ENCODE measurements at places on chromosomes 12 and 14.

DNA sequence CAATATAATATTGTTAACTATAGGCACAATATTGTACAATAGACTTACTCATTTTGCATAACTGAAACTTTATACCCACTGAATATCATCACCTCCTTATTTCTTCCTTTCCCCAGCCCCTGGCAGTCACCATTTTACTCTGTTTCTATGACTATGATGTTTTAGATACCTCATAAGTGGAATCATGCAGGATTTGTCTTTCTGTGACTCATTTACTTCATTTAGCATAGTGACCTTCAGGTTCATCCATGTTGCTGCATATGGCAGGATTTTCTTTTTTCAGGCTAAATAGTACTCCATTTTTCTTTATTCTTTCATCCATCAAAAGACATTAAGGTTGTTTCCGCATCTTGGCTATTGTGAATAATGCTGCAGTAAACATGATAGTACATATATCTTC is 18.9 kb downstream of the USP15 start:
- DNase-seq = no peak

- DNase-seq = no peak
Measured at GRCh38 chr12:94180558-94181296, 32.4 kb downstream of the PLXNC1 start.

GRCh38 chr12:121224591-121224990 is 14.7 kb downstream of the P2RX4 start:
- DNase-seq = no peak

DNA sequence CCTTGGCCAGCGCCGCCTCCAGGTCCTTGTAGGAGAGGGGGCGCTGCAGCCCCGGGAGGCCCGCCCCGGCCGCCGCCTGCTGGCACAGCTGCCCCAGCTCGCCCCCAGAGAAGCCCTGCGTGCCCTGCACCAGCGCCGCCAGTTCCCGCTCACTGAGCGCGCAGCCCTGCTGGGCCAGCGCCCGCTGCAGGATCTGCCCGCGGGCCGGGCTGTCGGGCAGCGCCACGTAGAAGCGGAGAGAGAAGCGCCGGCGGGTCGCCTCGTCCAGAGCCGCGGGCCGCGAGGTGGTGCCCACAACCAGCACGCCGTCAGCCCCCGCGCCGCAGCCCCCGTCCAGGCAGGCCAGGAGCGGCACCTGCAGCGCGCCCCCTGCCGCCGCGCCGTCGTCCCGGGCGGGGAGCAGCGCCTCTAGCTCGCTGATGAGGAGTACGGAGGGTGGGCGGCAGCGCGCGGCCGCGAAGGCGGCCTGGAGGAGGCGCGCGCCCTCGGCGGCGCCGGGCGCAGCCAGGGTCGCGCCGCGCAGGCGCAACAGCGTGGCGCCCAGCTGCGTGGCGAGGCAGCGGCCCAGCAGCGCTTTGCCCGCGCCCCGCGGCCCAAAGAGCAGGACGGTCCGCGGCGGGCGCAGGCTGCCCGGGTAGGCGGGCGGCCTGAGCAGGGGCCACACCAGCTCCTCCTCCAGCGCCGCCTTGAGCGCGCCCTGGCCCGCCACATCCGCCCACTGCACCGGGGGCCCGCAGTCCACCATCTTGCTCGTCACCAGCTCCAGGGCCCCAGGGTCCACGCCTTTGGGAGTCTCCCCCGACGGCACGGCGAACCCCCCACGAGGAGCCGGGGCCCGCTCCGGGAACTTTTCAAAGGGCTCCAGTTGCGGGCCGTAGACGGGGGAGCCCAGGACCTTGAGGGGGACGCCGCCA is 27.7 kb downstream of the FIGNL2 start:
- no peak for DNase-seq

- DNase-seq = no peak
Measured at GRCh38 chr14:86683561-86683960, 1153.6 kb downstream of the FLRT2 start.

DNA sequence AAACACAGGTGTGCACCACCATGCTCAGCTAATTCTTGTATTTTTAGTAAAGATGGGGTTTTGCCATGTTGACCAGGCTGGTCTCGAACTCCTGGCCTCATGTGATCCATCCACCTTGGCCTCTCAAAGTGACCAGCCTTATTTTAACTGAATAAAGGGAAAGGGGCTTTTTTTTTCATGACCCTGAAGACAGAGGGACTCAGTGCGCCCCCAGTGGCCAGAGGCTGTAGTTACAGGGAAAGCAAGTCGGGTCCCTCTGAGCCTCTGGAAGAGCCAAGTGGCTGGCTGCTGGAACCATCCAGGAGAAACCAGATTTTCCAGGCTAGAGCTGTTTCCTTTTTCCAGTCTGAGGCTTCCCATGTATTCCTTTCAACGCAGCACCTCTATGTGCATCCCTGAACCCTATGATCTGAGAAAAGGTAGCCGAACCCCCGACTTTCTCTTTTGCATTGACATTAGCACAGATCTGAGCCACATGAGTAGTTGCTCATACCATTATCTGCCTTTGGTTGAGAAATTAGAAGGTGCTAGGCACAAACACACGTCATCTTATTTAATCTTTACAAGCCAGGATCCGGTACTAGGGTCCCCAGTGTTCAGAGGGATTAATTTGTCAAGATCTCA is 342.7 kb downstream of the CACNA1C start:
- no peak for DNase-seq

DNA sequence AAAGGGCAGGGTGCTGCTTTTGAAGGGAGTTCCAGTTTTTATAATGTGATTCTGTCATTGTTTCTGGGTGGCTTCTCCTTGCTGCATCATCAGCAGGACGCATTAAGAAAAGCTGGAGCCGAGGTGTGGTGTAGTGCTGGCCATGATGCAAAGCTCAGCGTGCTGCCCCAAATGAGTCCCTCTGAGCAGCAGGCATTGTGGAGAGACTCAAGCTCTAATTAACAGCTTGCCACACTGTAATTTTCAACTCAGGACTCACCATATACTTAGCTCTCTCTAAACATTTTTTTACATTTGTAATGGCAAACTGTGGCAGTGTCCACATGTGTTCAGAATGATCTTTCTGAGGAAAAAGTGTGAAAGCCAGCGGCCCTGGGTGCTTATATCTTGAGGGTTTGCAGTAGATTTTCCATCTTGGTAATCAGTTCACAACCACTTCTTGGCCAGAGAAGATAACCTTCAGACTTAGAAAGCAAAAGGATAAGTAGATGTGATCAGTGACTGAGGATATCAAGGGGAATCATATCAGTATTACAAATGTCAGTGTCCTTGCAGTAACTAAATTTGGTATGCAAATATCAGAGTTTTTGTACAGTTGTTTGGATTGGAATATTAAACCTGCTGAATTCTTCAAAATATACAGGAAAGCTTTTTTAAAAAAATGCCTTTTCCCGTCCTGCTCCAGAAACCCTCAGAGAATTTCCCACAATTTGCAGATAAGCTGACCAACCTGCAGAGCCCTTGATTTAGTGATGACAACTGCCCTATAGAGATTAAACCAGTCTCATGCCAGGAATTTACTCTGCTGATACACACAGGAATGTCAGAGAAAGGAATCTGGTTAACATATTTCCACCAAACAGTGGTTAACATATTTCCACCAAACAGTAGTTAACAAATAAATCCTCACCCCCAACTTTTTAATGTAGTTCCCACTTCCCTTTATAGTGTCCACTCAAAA is 63.6 kb downstream of the DAAM1 start:
- no peak for DNase-seq

- DNase-seq = no peak
Measured at GRCh38 chr14:55867719-55868118, 250.5 kb upstream of the PELI2 start.

- no peak for DNase-seq
Measured at GRCh38 chr12:24197532-24197931, 248.1 kb upstream of the SOX5 start.

- no peak for DNase-seq
Measured at GRCh38 chr14:92780444-92781232, 13.5 kb upstream of the GOLGA5 start.

GRCh38 chr12:91884230-91884629 is 261.4 kb downstream of the BTG1 start:
- no peak for DNase-seq

DNA sequence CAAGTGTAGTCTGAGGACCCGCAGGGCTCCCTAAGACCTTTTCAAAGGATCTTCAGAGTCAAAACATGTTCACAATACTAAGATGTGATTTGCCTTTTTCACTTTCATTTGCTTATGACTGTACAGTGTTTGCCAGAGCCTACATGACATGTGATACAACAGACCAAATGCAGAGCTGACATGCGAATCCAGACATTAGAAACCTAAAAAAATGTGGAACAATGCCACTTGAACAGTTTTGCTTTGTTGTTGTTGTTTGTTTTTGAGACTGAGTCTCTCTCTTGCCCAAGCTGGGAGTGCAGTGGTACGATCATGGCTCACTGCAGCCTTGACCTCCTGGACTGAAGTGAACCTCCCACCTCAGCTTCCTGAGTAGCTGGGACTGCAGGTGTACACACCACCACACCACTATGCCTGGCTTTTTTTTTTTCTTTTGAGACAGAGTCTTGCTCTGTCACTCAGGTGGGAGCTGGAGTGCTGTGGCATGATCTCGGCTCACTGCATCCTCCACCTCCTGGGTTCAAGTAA is 5.3 kb upstream of the RAB35 start:
- no peak for DNase-seq

GRCh38 chr14:81868172-81868571 is 334.5 kb upstream of the SEL1L start:
- DNase-seq = no peak

DNA sequence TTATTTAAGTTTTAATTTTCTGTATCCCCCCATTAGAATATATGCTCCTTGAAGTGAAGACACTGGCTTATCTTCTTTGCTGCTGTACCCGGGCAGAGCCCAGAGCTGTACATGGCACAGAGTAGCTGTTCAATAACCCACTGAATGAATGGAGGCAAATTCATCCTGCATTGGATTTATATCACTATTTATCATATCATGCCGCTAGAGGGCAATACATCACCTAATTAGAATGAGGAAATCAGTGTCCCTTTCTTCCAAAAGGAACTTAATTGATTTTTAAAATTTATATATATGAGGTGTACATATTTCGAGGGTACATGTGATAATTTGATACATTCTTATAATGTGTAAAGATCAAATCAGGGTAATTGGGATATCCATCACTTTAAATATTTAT is 89.2 kb upstream of the TMEM260 start:
- no peak for DNase-seq

- DNase-seq = no peak
Measured at GRCh38 chr12:56348776-56349175, 10.1 kb downstream of the IL23A start.
